ENCODE measurements at places on chromosomes 1 and 21.

- DNase-seq, result no peak
Observed at GRCh38 chr1:17890056-17890814, 135.1 kb downstream of the ACTL8 start.

GRCh38 chr1:14535619-14536355 is 62.7 kb upstream of the KAZN start:
- no peak for DNase-seq

DNA sequence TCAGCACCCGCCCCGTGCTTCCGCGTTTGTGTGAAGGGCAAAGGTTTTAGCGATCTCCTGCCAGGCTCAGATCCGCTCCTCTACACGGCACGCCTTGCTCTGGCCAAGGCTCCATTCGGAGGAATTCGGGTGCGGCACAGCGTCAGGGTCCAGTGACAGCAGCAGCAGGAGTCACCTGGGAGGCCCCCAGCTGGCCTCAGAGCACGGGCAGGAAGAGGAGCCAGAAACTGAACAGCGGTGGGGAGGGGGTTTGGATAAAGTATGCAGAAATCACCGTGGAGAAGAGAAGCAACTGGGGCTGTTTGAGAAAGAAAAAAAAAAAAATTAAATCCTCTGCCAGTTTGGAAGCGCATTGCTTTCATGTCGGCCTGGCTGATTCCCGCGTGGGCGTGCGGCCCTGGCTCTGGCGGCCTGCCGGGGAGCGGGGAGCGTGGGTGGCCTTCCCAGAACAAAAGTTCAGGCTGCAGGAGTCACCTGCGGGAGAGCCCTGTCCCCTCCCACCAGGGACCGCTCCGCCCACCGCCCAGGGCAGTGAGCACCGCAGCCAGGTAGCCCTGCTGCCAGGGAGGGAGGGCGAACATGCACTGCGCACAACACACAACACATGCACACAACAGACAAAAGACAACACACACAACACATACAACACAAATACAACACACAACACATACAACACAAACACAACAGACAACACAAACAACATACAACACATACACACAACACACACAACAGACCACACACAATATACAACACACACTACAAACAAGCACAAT is 107.6 kb downstream of the ETS2 start:
- no peak for DNase-seq

DNA sequence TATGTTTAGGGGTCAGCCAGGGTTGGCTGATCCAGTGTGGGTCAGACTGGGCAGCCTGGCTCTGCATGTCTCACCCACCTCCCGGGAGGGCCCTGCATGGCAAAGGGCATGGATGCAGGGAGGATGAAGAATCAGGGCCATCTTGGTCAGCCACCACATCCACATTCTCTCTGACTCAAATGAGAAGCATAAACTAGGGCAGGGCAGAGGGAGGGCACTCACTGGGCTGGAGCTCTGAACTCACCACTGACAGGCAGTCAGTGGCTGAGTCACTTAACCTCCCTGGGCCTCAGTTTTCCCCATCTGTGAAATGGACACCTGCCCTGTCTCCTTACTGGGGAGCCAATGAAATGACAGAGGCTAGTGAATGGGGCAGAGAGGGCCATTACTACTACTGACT is 4.3 kb upstream of the CELA2A start:
- no peak for DNase-seq

DNA sequence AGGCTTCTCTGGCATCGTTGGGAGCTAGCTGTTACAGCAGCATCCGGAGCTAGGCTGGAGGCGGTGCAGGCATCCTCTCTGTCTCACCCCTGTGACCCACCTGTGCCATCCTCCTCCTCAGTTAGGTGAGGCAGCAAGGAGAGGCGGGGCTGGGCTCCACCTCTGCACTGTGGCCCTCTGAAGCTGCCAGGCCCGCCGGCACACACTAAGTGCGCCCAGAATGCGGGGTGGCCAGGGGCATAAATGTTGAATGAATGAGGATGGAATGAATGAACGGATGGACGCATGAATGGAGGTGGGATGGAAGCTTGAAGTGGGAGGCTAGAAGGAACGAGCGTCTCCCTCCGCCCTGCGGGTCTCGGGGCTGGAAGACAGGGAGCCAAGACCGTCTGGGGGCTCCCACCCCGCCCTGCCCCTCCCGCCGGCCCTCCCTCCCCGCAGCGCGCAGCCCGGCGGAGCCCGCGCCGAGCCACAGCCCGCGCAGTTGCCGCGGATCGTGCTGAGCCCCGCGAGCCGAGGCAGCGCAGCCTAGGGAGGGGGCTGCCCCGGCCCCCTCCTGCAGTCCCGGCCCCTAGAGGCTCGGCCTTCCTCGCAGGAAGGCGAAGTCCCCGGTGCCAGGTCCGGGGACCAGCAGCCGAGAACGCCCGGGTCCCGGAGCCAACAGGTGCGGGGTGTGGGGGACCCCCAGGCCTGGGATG is at the start of gene HCRTR1:
TSS of gene HCRTR1 (plus strand) at position 472 of the 698 bp plus-strand sequence. CDS start 1,504 bp downstream, outside the sequence.
- no peak for DNase-seq

DNA sequence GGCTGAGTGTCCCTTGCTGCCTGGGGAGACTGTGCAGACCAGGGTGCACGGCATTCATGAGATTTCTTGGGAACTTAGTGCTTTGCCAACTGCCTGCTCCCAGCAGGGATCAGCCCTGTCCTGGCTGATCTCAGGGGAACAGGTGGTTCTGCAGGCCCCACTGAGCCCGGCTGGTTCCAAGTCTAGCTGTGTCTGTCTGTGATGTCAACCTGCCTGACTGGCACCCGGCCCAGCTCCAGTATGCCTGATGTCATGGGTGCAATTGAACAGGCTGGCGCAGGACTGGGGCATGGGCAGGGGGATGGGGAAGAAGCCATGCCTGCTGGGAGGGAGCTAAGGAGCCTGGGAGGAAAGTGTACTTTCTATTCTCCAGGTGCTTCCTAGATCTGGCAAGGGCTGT is 227.1 kb downstream of the GRIK3 start:
- no peak for DNase-seq

GRCh38 chr21:9755611-9756010 is 765.8 kb upstream of the TPTE start:
- DNase-seq, result no peak

DNA sequence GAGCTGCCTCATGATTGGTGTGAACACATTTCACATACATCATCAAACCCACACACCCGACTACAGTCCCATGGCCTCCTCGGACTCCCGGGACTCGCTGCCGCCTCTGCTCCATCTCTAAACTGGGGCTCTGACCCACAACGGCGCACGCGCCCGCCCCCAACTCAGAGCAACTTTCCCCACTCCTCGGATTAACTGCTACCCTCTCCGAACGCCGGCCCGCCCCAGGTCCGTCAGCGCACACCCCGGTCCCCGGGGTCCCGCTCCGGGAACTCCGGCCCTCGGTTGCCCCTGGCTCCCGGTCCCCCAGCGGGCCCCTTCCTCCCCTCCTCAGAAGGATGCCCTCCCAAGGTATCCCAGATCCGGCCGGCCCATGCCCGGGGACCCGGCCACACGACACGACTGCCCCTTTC is 740 bp downstream of the DSTYK start:
- DNase-seq, result no peak

DNA sequence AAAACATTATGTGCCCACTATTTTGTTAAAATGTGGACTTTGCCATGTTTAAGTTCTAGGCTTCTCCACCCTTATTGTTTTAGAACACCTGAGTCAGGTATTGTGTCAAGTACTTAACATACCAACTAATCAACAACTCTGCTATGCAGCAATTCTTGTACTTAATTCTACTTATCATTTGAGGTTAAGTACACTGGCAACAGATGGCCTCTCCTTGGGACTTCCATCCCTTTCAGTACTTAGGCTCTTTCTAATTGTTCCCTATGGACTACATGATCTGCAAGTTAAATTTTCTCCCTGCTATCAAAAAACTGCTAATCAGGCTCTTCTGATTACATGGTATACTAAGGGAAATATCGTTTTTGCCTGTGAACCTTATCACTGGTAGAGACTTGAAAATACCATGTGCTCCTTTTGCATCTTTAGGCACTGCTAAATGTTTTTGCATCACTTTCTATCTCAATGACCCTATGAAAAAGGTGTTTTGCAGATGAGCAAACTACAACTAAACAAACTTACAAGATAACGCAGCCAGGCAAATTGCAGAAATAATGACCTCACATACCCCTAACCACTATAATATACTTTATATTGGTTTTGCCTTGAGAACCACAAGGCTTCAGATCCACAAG is 18.9 kb downstream of the SFPQ start:
- DNase-seq, result no peak

- no peak for DNase-seq
Observed at GRCh38 chr1:87203904-87204303, 124.8 kb upstream of the LMO4 start.

DNA sequence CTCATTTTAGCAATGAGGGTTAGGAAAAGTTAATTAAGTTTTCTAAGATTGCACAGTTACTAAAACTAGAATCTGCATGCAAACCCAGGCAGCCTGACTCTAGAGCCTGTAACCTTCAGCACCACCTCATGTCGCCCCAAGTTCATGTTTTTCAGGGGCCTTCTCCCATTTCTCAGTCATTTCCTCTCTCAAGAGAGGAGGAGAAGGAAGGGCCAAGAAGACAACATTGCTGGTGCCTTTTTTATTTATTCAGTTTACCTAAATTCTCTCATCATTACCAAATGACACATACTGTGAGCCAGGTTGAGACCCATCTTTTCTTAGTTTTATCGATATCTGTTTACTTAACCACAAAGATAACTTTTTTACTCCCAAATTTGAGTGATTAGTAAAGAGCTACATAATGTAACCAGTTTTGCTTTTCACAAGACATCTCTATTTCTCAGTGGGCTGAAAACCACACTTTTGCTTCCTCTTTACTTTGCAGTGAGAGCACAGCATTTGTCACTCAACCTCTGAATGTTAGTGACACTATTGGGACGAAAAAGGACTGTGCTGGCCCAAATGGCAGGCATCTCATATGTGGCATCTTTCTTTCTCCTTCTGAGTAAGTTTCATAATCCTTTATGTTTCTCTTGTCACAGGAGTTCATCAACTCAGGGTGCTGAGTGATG is at the start of gene CD101:
TSS of gene CD101 (plus strand) at position 507 of the 674 bp plus-strand sequence. CDS start at position 565, 58 bp downstream.
- DNase-seq, result no peak

DNA sequence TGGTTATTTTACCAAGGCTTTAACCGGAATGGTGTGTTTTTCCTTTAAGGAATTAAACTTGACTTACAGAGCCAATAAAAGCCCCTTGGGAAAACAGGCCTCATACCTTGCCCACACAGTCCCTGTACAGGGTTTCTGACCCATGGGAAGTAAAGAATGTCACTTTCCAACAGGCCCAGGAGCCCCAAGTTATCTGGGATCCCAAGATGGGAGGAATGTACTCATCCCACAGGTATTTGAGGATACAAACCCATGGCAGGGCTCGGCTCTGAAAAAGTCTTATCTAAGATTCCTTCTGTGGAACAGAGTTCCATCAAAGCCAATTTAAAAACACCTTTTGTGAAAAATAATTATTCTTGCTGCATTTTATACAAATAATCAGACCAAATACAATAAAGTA is 15.3 kb upstream of the COX20 start:
- DNase-seq, result no peak

- DNase-seq, result no peak
Observed at GRCh38 chr1:23593556-23594148, 34.4 kb upstream of the ID3 start.

DNA sequence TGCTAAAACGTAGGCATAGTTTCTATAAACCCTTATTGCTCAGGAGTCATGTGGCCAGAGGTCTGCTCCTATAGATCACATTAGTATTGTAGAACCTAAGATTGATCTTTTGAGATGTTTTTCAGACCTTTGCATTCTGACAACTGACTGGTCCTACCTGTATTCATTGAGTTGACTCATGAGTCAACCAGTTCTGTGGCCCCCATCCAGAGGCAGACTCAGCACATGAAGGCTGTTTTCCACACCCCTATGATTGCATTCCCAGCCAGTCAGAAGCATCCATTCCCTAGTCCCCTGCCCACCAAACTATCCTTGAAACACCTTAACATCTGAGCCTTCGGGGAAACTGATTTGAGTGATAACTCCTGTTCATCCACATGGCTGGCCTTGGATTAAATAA is 451.7 kb downstream of the SIPA1L2 start:
- DNase-seq, result no peak

DNA sequence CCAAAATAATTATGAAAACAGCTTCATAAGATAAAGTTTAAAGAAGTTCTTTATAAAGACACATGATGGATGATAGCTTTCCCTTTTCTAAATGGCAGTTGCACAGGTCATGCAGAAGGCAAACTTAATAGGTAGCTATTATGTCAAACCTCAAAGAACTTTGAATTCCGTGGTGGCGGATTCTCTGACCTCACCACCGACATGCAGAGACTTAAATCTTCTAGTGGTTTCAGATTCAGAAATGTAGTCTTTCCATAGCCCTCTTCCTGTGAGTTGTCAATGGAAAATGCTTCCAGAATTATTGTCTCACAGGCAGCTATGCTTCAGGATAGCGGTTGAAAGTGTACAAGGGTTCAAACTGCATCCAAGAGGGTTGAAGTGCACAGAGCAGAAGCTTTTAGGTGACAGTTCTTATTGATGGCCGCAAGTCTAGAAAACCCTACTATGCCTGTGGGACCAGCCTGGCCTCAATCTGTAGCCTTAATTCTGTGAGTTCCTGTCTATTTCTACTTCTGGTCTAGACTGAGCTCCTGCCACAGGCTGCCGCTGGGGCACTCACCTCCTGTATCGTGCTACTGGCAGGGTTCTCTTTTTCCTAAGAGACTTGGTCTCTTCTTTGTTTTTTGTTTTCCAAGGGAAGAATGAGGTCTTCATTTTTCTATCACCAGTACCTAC is 117.0 kb upstream of the ERRFI1 start:
- no peak for DNase-seq

GRCh38 chr1:205318231-205318991 is 3.1 kb downstream of the NUAK2 start:
- no peak for DNase-seq

GRCh38 chr1:205826016-205826806 is 13.2 kb upstream of the SLC41A1 start:
- no peak for DNase-seq

DNA sequence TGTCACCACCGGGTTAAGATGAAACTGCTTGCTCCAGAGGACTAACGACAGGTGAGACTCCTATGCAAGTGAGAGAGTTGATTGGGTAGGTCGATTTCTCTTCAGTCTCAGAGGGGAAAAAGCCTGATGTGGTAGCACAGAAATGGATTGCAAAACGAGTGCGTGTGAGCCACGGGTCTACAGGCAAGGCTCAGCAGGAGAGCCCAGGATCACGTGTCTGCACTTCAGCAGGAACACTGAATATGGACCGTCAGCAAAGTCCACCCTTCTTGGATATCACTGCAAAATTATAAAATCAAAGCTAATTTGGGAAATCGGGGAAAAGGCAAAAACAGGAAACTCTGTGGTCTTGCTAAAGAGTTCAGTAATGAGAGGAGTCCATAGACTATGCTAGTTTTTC is 107.7 kb upstream of the ZNF648 start:
- DNase-seq, result no peak

DNA sequence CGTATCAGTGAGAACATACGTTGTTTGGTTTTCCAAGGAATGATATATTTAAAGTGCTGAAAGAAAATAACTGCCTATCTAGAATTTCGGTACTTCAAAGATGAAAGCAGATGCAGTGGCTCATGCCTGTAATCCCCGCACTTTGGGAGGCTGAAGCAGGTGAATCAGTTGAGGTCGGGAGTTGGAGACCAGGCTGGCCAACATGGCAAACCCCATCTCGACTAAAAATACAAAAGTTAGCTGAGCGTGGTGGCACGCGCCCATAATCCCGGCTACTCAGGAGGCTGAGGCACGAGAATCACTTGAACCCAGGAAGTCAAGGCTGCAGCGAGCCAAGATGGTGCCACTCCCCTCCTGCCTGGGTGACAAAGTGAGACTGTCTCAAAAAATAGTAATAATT is 16.4 kb downstream of the CD244 start:
- no peak for DNase-seq
